Mesothelial cell of epicardium (in vitro differentiated cells): ENCODE measurements at places on chromosomes 16 and 17. TPM values are rescaled to one million over a fixed set of nuclear protein-coding genes. Genes with fewer than 3 reads are reported as not detected.

- no peak overlapping the region for H3K27ac ChIP-seq
- H3K4me3 ChIP-seq, result no peak overlapping the region
- H3K27me3 ChIP-seq, result no peaks in the 10 kb centered on the region
- no peaks in the 10 kb centered on the region for H3K4me1 ChIP-seq
- no peak for DNase-seq
Measured at GRCh38 chr17:80879723-80880647, 111.7 kb upstream of the CHMP6 start.

GRCh38 chr16:85296859-85297660, 184.8 kb upstream of the CIBAR2 start:
- peak overlapping the region; percentile 14 for H3K27ac ChIP-seq
- no peaks in the 10 kb centered on the region for H3K27me3 ChIP-seq
- no peak overlapping the region for H3K4me3 ChIP-seq
- no peak for DNase-seq

GRCh38 chr17:13544765-13545164, 57.0 kb downstream of the HS3ST3A1 start:
- H3K27ac ChIP-seq, result peak overlapping the region; percentile 95
- H3K4me3 ChIP-seq, result no peak overlapping the region
- H3K4me1 ChIP-seq, result peaks cover 60% of the 10 kb centered on the region
- H3K27me3 ChIP-seq, result no peaks in the 10 kb centered on the region
- H3K36me3 ChIP-seq, result peaks cover 21% of the 10 kb centered on the region

Gene DPEP2
- total RNA-seq, result not detected in 3 replicates

DNA sequence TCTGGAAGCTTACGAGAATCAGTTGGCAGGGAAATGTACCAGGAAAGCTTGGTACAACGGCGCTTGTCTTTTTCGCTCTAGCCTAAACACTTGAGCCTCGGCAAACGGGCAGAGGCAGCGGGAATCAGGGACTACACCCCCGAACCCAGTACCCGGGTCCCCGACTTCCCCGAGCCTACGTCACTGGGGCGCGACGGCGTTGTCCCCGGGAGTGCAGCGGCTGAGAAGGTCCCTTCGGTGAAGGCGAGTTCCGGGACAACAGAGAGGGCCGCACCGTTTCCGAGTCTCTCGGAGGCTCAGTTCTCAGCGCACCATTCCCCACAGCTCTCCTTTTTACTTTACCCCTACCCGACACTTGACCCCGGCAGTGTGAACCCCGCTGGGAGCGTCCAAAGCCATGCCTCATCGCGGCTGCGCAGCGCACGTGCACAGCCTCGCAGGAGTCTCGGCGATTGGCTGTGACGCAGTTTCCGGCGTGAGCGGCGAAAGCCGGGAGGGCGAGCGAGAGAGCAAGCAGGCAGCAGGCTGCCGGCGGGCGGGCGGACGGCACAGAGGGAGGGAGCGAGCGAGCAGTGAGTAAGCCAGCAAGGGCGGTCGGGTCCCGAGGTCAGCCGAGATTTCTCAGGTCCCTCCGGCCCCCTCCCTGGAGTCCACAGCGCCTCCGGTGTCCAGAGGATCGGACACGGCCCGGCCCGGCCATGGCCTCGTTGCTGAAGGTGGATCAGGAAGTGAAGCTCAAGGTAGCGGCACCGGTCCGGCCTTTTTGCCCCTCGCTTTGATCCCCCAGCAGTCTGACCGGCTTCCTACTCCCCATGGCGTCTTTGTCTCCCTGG, at the start of gene PSME3:
Gene PSME3 (plus strand): TSS at position 464 of the 833 bp plus-strand sequence. CDS start 235 bp downstream, at position 699.
- H3K36me3 ChIP-seq, result peaks cover 12% of the 10 kb centered on the region
- H3K4me3 ChIP-seq, result peak within 1 kb of the TSS; percentile 92
- DNase-seq, result peak; percentile 73
- H3K4me1 ChIP-seq, result peaks cover 19% of the 10 kb centered on the region

- peaks cover 74% of the 10 kb centered on the region for H3K27me3 ChIP-seq
- peak; percentile 78 for DNase-seq
- peak within 1 kb of the TSS; percentile 99 for H3K27ac ChIP-seq
- H3K4me1 ChIP-seq, result peaks cover 38% of the 10 kb centered on the region
- H3K4me3 ChIP-seq, result peak within 1 kb of the TSS; percentile 95
Measured at GRCh38 chr16:54286366-54287130, at the start of gene IRX3. Gene IRX3, minus strand, starts transcription at chr16:54286787. Its CDS starts 737 bp downstream, at chr16:54286050.

Gene HSPB9
- 0.18 TPM in 1 of 3 replicates, not detected in the others for total RNA-seq

DNA sequence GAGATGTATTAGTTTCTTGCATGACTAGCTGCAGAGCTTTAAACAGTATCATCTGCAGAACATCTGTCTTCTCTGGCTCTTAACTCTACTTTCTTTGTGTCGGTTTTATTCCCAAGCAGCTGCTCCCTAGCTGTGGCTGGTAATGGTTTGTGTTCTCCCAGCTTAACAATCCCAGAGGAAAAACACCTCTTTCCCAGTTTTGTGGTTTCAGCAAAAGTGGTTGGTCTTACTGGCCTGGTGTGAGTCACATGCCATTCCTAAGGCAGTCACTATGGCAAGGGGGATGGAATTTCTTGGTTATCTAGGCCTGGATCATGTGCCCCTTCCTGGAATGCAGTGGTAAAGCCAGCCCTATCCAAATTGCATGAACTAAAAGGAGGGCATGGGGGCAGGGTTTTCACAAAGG, 27.5 kb downstream of the OMG start:
- peaks cover 52% of the 10 kb centered on the region for H3K36me3 ChIP-seq
- H3K4me1 ChIP-seq, result peaks cover 14% of the 10 kb centered on the region
- peak overlapping the region; percentile 93 for H3K27ac ChIP-seq
- no peak overlapping the region for H3K4me3 ChIP-seq
- H3K27me3 ChIP-seq, result no peaks in the 10 kb centered on the region
- DNase-seq, result no peak

Gene PRR29
- 1.9 to 2.0 TPM (median 2.0 TPM) in 3 replicates for total RNA-seq

DNA sequence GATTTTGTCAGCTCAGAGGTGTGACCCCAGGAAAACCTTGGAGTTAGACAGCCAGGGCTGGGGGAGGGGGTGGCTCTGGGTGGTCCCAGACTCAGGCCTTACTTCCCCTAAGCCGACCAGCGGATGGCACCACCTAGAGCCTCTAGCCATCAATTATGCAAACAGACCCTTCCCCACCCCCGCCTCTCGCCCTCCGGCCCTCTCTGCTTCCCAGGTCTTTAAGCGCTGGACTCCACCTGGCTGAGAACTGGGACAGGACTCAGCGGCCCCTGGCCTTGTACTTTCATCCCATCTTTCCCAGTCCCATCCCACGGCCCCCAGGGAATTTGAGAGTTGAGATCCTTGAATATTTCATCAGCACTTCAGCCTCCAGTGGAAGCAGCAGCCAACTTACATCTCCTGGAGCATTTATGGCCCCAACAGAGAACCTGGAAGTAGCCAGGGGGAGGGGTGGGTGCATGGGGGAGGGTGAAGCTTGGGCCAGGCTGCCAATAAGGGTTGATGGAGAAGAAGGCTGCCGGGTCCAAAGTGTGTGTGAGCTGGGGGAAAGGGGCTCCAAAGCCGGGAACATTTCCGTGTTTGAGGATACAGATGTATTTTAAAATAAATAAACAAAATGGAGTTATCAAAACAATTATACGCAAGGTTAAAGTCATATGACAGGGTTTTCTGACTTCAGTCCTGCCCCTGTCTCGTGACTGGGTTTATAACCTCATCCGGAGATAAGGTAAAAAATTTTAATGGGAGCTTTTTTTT, 7.5 kb upstream of the JUP start:
- no peaks in the 10 kb centered on the region for H3K36me3 ChIP-seq
- no peak overlapping the region for H3K4me3 ChIP-seq
- H3K27me3 ChIP-seq, result no peaks in the 10 kb centered on the region
- peak overlapping the region; percentile 92 for H3K27ac ChIP-seq
- DNase-seq, result no peak
- peaks cover 26% of the 10 kb centered on the region for H3K4me1 ChIP-seq

- H3K4me1 ChIP-seq, result peaks cover 30% of the 10 kb centered on the region
- DNase-seq, result no peak
- no peaks in the 10 kb centered on the region for H3K27me3 ChIP-seq
- H3K4me3 ChIP-seq, result no peak overlapping the region
- H3K36me3 ChIP-seq, result no peaks in the 10 kb centered on the region
- H3K27ac ChIP-seq, result no peak overlapping the region
Measured at GRCh38 chr16:56852401-56852730, 12.6 kb upstream of the SLC12A3 start.

Gene DNAH2
- 0.18 to 0.64 TPM (median 0.25 TPM) in 3 replicates for total RNA-seq

- peaks cover 2% of the 10 kb centered on the region for H3K36me3 ChIP-seq
- no peak for DNase-seq
- H3K4me1 ChIP-seq, result no peaks in the 10 kb centered on the region
- H3K4me3 ChIP-seq, result no peak overlapping the region
- no peaks in the 10 kb centered on the region for H3K27me3 ChIP-seq
Measured at GRCh38 chr17:66481271-66481670, 178.9 kb downstream of the PRKCA start.

Gene TRPV3
- total RNA-seq, result 3.4 to 4.0 TPM (median 3.6 TPM) in 3 replicates

Gene HNF1B
- total RNA-seq, result 0.14 to 0.31 TPM (median 0.29 TPM) in 3 replicates

- no peak overlapping the region for H3K4me3 ChIP-seq
- H3K27ac ChIP-seq, result no peak overlapping the region
- DNase-seq, result no peak
Measured at GRCh38 chr17:73798111-73798748, 154.0 kb upstream of the SDK2 start.

DNA sequence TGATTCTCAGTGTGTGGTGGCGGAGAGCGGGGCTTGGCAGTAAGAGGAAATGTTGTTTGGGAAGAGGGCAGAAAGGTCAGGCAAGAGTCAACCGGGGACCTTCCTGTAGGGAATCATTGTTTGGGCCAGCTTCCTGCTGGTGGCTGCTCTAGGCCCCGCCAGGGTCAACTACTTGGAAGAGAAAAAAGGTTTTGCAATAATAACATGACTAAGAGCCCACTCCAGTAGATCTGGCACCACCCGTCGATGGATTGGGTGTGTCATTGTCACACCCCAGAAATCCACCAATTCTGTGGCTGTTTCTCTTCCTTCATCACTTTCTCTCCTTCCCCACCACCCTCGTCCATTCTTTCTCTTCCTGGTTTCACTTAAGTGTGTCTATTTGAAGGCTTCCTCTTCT, 4.2 kb upstream of the KRT24 start:
- no peaks in the 10 kb centered on the region for H3K36me3 ChIP-seq
- DNase-seq, result no peak
- no peak overlapping the region for H3K4me3 ChIP-seq
- peaks cover 17% of the 10 kb centered on the region for H3K4me1 ChIP-seq
- peaks cover 5% of the 10 kb centered on the region for H3K27me3 ChIP-seq

DNA sequence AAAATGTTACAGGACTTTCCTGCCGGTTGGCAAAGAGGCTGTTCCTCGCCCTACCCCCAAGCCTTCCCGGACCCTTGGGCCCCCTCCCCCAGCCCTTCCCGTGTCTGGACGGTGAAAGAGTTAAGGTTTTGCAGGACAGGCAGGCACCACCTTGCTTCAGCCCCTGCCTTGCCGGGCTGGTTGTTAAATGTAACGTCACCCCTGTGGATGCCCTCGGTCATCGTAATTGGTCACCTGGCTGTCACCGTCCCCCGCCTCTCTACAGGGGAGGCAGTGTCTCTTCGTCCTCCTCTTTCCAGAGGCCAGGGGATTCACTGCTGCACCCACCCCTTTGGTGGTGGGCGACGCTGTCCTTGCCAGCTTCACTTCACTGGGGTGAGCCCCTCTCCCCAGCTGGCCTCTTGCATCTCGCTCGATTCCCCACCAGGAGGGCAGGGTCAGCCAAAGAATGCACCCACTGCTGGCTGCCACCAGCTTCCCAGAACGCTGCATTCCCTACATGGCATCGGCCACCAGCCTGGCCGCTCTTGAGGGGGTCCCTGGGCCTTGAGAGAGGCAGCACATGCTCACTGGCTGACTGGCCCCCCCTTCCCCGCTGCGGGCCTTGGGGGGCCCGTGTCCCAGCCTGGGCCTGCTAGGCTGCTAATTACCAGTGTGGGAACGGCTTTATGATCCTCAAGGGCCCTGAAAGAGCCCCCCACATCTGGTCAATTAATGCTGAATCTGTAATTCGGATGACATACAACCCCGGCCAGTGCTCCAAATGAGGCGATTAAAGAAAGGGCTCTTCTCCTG, 25.2 kb upstream of the GSE1 start:
- H3K27ac ChIP-seq, result peak overlapping the region; percentile 45
- no peak for DNase-seq
- H3K4me1 ChIP-seq, result peaks cover 48% of the 10 kb centered on the region
- H3K36me3 ChIP-seq, result peaks cover 3% of the 10 kb centered on the region
- H3K27me3 ChIP-seq, result no peaks in the 10 kb centered on the region

DNA sequence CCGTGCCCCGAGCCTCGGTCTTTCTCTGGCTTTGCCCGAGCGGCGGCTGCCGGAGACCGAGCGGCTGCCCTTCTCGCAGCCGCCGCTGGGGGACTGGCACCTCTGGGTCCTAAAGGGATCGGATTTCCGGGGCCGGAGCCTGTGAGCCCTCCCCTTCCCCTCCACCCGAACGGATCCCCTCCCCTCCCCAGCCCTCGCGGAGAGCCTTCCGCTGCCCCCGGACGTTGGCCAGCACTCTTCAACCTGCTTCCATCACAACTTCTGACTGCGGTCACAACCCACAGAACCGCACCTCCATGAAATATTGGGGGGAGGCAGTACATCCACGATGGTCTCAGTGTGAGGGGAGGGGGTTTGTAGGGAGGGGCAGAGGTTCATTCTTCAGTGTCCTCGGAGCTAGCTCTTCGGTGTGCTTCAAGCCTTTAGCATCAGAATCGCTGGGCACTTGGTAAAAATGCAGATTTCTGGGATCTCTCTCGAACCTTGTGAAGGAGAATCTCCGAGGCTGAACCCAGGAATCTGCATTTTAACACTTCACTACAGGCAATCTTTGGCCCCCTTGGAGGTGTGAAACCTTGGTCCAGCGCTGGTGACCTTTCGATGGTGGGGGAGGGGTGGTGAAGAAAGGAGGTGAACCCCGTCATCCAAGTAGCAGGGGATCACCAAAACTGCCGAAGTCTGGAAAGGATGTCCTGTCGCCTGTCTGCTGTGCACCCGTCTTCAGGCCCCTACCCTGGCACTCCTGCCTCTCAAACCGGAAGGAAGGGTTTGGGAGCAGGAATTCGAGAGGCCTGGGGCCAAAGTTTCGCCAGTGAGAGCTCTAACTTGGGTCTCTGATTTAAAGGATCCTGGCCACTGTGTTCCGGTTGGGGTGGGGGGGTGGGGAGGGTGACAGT, 812 bp upstream of the PPP1R9B start:
- peak overlapping the region; percentile 94 for H3K27ac ChIP-seq
- H3K36me3 ChIP-seq, result no peaks in the 10 kb centered on the region
- H3K4me3 ChIP-seq, result peak overlapping the region; percentile 78
- peaks cover 50% of the 10 kb centered on the region for H3K4me1 ChIP-seq
- H3K27me3 ChIP-seq, result no peaks in the 10 kb centered on the region
- peak; percentile 86 for DNase-seq

DNA sequence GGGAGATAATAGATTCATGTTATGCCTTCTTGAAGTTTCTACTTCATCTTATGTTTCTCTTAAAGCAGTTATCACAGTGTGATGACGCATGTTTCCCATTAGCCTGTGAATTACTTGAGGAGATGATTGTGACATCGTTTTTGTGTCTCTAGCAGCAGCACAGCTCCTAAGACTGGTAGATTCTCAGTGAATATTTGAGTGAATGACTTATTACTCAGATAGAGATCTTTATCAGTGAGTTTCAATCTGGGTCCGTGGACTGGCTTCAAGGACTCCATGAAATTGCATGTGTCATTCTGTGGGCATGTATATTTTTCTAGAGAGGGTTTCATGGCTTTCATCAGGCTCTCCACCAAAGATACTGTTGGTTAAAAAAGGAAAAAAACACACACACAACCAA, 29.9 kb downstream of the YPEL2 start:
- H3K36me3 ChIP-seq, result peaks cover 11% of the 10 kb centered on the region
- no peak overlapping the region for H3K4me3 ChIP-seq
- no peaks in the 10 kb centered on the region for H3K27me3 ChIP-seq
